NB4 (cell line): ENCODE measurements at places on chromosomes 2 and 18.

- DNase-seq = no peak
Measured at GRCh38 chr18:35786365-35787042, 186.0 kb upstream of the RMP24 start.

DNA sequence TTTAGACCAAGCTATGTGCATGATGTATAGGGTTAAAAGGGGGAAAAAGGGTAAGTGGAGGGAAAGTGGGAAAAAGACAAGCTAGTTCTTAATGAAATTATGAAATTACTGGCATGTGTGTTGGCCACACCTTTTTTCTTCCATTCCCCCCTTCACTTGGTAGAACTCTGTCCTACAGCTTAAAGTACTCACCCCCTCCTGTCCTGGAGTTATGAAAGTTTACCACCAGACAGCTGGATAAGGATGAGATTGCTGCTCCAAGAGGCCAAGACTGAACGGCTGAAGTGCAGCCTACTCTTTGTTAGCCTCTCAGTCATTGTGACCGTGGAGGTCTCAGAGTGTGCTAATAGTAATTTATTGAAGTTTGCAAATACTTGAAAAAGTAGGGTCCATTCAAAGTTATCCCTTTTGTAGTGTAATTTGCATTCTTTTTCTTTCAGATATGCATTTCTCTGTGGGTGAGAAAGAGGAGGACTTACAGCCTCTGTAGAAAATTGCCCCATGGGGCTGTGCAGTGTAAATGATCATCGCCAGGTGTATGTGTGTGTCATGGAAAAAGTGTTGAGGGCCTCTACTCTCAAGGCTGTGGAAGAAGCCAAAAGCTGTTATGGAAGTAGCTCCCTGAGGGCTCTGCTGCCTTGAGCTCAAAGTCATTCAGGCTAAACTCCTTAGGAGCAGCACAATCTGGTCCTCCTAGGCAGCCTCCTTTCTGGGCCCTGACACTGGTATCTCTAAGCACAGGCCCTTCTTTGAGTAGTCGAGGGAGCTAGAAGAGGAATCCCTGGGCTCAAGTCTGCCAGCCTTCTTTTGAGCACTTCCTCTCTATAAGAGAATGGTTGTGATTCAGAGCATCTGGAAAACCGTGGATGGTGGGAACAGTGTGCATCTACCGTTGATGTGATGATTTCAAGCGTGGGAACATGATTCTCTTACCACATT is 46.2 kb downstream of the LHCGR start:
- DNase-seq = no peak

- peak; percentile 76 for DNase-seq
Measured at GRCh38 chr2:169528271-169528701, 18.8 kb downstream of the KLHL41 start.

DNA sequence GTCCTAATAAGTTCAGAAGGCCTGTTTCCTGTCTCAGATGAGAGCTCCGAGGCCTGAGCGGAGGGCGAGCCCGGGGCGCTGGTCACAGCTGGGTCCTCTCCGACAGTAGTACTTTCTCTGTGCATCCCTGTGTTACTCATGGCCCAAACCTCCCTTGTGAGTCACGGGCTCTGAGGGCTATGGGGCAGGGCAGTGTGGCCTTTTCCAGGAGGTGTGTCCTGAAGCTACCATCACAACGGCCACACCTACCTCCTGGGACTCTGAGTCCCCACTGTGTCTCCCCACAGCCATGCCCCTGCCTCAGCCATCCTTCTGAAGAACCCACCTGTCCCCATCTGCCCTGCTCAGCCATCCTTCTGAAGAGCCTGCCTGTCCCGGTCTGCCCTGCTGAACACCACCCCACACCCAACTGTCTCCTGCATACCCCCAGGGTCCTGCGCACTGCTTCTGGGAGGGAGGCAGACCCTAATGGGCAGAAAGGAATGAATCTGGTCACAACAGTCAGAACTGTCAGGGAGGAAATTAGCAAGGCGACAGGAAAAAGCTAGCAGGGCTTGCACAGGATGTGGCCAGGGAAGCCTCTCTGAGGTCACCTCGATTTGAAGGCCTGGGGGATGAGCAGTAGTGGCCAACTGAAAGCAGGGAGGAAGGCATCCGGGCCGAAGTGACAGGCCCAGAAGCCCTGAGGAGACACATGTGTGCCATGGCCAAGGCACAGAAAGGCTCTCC is 145.4 kb upstream of the RIOK3 start:
- DNase-seq = peak; percentile 64

DNA sequence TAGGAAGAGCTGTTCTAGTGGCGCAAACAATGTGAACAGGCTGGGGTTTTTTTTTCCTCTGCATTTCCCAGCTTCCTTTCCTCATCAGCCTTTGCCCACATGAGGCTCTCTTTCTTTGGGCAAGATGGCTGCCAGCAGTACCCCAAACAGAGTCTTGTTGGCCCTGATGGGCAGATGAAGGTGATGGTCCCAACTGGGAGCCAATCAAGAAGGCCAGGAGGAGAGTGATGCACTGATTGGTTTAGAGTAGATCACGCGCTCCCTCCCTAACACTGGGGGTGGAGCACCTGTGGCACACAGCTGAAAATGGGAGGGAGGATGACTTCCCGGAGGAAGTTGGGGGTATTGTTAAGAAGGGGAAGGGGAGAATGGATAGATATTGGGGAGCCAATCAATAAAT is 96.3 kb upstream of the FZD7 start:
- no peak for DNase-seq
